ENCODE measurements at places on chromosomes 1 and 21.

GRCh38 chr1:50832167-50832566, 127.9 kb downstream of the FAF1 start:
- DNase-seq = no peak

DNA sequence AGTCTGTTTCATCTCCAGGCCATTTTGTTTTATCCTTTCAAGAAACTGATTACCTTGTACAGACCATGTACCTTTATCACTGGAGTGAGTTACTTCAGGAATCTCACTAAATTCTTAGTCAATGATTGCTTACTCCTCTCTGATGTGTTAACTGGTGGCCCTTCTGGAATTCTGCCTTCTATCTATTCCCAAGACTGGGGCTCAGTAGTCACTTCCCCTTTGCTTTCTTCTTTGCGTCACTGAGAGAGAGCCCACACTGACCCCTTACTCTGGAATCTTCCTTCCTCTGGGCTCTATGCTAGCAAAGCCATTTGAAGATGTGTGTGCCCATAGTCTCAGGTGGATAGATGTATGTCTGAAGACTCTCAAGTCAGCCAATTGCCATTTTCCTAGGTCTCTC, 34.6 kb downstream of the XCL2 start:
- DNase-seq = no peak

- no peak for DNase-seq
Observed at GRCh38 chr1:223008808-223009207, 134.2 kb downstream of the TLR5 start.

DNA sequence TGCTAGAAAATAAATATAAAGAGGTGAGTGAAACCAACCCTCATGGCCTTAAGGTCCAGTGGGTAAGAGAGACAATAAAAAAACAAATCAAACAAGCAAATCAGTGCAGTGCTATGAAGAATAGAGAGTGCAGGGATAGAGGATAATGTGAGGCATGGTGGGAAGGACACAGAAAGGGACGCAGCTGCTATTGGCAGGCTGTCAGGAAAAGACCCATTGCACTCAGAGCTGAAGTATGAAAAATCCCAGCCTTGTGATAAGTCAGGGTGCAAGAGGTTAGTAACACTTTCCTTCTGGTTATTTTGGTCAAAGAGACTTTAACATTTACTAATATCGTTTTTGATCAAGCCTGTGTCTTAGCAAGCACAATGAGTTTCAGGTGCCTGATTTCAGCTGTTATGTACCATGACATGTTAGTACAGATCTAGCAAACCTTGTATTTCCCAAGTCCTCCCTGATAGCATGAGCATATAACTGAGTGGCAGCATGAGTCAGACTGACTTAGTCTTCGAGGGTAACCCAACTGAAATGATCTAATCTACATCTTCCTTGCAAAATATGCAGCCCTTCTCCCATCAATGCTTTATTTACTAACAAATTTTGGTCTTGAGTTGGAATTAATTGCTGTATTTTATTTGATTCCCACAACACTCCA, 31.7 kb downstream of the CHML start:
- DNase-seq = no peak

- no peak for DNase-seq
Observed at GRCh38 chr1:43834280-43835081, 99.1 kb upstream of the ARTN start.

DNA sequence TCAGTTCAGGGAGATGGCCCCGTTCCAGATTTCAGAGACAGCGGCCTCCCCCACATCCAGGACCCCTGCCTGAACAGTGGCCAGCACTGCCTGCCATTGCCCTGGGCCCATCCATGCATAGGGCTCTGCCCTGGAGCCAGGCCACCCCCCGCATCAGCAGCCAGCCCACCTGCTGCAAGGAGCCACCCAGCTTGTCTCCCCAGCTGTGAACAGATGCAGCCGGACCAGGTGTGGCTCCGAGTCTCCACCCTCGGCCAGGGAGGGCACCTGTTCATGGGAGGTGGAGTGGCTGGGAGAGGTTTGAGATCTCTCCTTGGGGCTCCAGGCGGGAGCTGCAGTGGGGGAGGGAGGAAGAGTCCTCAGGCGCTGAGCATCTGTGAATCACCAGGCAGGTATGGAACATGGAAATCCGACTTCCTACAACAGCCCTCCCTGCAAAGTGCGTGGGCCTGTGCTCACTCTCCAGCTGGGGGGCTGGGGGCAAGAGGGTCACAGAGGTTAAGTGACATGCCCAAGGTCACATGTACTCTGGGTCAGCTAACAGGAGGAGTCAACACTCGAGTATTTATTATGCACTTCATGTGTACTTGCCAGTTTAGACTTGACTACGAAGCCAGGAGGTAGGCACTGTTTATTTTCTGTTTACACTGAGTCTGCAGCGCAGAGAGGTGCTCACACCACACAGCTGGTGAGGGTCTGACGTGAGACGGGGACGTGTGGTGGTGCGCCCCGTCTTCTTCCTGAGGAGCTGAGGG, 4.8 kb upstream of the HES5 start:
- DNase-seq = no peak

- no peak for DNase-seq
Observed at GRCh38 chr1:90809093-90809492, 92.0 kb upstream of the BARHL2 start.

DNA sequence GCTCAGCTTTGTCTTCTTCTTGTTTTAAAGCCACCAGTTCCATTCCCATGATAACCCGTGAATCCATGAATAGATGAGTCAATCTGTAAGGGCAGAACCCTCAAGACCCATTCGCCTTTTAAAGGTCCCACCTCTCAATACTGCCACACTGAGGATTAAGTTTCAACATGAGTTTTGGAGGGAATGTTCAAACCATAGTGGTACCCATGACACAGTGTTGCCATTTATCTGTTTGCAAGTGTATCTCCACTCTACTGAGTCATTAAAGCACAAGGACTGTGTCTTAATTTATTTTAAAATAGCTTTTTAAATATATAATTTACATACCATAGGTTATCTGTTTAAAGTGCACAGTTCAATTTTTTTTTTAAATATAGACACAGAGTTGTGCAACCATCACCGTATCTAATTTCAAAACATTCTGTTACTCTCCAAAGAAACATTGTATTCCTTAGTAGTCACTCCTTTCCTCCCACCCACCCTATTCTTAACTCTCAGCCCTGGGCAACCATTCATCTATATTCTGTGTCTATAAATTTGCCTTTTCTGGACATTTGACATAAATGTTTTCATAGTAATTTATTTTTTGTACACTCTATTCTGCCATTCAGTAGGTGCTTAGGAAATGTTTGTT, 4.8 kb upstream of the IL24 start:
- DNase-seq = no peak

DNA sequence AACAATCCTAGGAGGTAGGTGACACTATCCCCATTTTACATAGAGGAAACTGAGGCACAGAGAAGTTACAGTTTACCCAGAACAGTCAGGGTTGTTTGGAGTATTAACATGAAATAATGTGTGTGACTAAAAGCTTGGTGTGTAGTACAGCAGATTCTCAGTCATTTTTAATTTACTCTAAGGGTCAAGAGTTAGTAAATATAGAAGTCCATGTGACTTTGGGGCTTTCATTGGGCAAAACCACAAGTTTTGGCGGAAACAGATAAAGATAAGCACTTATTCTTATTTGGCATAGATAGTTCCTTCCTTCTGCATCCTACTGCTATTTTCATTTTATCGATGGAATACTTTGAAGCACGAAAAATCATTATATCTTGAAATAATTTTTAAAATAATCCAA, 128.5 kb downstream of the DNM3 start:
- DNase-seq = no peak

GRCh38 chr1:67792103-67792502, 41.2 kb downstream of the GNG12 start:
- no peak for DNase-seq

DNA sequence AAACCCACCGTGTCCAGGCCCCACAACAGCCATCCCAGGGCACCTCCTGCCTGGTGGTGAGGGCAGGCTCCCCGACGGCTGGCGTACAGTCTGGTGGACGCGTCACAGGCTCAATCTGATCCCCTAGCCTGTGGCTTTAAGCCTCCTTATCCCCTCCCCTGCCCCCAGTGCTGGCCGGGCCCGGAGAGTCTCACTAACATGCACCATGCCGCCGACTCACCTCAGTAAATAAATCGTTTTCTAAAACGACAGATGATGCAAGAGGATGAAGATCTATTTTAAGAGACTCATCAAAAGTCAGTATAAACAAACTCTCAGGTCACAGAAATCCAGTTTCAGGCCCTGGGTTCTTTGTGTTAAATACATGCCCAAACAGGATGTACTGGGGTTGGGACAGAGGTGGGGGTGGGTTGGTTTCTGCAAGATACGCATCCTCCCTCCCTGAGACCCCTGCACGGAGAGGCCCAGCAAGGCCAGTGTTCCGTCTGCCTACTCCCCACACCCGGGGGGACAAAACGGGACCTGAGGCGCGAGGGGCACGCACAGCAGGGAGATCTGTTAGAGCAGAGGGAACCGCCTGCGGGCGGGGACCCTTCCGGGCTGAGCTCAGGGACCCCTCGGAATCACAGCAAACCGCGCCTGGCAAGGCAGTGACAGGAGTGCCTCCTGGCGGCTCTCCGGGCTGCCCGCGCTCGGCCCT, 3.1 kb downstream of the PANK4 start:
- no peak for DNase-seq

GRCh38 chr1:9449110-9449627, 90.1 kb upstream of the SLC25A33 start:
- no peak for DNase-seq

GRCh38 chr1:3499611-3500010, 45.1 kb downstream of the ARHGEF16 start:
- DNase-seq = no peak

- DNase-seq = no peak
Observed at GRCh38 chr1:14259191-14259757, 339.2 kb upstream of the KAZN start.

GRCh38 chr1:50488356-50488755, 65.1 kb upstream of the DMRTA2 start:
- no peak for DNase-seq

GRCh38 chr21:16186742-16187141, 457.0 kb downstream of the USP25 start:
- no peak for DNase-seq

GRCh38 chr21:29157080-29157479, 26.6 kb downstream of the MAP3K7CL start:
- DNase-seq = no peak

DNA sequence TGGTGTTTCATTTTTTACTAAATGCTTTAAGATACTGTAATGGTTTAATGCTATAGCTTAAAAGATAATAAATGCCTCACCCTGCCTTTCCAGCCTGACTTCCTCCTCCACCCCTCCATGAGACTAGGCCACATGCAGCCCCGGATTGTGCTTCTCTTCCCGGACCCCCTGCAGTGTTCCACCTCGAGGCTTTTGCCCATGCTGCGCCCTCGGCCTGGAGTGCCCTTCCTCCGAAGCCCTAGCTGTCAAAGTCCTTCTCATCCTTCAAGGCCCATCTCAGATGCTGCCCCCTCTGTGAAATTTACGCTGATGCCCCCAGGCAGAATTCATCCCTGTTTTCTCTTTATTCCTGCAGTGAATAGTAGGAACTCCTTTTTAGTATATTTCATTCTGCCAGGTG, 98.5 kb downstream of the ATP5PO start:
- no peak for DNase-seq

DNA sequence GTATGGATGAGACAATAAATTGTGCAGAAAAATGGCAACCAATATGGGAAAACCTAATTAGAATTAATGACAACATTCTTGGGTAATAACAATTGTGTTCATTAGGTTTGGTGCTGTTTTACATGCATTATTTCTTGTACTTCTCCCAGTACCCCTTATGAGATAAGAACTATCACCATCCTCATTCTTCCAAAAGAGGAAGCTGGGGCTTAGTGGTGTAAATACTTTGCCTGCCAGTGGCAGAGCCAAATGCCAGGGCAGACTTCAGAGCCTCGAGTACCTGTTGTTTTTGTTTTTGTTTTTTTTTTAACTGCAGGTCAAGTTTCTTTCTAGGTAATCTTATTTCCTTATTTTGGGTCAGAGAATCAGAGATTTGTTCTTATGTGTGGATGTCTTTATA, 206.4 kb downstream of the RHOU start:
- no peak for DNase-seq

DNA sequence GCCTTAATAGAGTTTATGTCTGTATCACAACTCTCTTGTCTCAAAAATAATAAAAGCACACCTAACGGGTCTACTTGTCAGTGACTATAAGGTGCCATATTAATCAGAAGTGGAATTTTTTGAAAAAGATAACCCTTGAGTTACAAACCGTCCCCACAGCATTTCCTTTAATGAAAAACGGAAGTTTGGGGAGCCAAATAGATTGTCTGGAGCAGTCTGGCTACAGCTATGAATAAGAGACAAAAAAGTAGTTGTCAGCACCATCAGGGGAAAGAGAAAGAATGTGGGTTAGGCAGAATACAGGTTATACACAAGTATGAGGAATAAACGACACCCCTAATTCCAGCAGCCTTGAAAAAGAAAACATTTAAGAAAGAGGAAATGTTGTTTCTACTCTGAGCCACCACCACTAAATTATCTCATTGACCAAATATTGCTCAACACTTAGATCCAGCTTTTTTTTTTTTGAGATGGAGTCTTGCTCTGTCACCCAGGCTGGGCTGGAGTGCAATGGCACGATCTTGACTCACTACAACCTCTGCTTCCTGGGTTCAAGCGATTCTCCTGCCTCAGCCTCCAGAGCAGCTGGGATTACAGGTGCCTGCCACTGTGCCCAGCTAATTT, 29.4 kb upstream of the USP24 start:
- DNase-seq = no peak

DNA sequence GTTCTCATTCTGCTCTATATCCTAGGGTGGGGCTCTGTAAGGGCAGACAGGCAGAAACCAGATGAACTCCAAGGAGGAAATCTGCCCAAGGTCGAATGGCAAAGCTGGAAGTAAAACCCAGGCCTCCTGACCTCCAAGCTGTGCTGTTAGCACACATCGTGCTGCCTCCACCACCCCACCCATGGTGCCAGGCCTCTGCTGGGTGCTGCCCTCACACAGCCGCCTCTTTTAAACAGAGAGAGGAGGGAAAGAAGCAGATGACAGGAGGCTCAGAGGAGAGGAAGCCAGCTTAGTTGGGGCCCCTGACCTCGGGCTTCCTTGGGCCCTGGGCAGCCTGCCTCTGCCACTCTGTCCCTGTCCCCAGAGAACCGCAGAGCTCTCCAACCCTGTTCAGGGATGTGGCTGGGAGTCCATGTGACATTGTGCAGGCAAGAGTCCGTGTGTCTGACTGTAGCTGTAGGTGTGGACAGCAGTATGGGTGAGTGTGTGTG, 1.1 kb downstream of the SYNC start:
- DNase-seq = no peak

GRCh38 chr1:56808410-56808809, 10.8 kb downstream of the FYB2 start:
- DNase-seq = no peak

- no peak for DNase-seq
Observed at GRCh38 chr1:223444411-223444810, 51.2 kb downstream of the CCDC185 start.

DNA sequence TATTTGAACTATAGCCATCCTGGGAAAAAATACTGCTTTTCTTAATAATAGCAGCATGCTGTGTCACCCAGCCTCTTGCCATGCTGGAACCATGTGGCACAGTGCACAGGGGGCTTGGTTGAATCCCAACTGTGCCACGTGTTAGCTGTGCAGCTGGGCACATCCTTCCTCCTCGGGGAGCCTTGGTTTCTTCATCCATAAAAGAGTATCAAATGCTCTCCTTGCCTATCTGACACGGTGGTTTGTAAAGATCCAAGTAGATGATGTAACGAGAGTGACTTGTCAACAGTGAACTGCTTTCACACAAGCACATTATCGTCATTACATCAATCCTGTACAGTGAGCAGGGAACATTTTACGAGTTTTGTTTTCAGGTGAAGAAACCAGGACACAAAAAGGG, 24.4 kb downstream of the VASH2 start:
- no peak for DNase-seq

- DNase-seq = no peak
Observed at GRCh38 chr1:115133440-115133839, 44.1 kb upstream of the TSPAN2 start.

All from stimulated activated CD4-positive, alpha-beta T cell treated with anti-CD3 and anti-CD28 coated beads, Interleukin-1b, Interleukin-23, amount 100 ng/mL, for 1 hour (primary cell).